ENCODE measurements at places on chromosomes 5 and 9.

GRCh38 chr5:132496631-132497487 lies 6.3 kb upstream of the IRF1 start:
- DNase-seq = peak; percentile 87

DNA sequence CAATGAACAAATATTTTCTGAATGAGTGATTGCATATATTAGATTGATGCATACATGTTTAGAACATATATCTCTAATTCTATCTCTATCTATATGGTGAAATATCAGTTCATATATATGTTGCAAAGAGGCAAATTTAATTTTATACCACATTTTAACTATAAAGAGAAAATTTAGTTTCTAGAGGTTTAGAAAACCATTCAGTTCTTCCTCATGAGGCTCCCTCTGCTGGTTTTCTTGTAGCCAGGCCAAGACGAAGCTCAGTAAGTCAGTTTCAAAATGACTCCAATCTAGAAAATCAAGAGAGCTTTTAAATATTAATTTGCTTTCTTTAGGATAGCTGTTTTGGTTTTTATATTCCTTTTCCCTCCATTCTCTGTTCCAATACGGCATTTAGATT lies 312.1 kb downstream of the TMEM232 start:
- DNase-seq = peak; percentile 27

- DNase-seq = no peak
Observed at GRCh38 chr9:71303351-71303750, 181.9 kb upstream of the TRPM3 start.

DNA sequence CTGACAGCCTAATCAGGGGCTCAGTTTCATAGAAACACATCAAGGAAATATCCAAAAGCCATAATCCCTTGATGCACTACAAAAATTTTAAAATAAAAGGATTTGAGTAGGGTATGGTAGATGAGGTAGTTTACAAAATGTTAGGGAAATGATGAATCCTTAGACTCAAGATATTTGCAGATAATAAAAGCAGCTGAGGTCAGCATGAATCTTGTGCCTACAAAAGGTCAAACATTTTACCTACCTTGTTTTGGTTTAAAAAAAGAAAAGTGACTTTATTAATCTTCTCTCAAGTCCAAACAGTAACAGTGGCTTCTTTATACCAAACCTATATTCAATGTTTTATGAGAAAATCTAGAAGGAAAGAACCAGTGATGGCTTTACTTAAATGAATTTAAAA lies 135.5 kb downstream of the BNC2 start:
- no peak for DNase-seq

DNA sequence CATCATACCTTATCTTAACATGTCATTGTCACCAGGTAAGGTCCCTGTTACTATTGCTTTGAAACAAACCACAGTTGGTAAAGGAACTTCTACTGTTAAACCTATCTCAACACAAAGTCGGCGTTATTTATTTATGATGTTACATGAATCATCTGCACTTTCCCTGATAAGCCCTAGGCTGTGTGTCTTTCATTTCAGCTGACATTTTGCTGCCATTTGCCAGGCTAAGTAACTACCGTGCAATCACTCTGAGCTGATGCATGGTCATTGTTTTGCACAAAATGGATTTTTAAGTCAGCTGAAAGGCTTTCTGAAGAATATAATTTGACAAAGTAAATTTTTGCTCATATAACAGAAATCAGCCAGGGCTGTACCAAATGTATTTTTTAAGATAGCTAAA lies 546.5 kb downstream of the ZNF608 start:
- DNase-seq = no peak
